Keratinocyte (primary cell): ENCODE measurements at places on chromosomes 5 and 9. TPM values are rescaled to one million over a fixed set of nuclear protein-coding genes. Genes with fewer than 3 reads are reported as not detected.

DNA sequence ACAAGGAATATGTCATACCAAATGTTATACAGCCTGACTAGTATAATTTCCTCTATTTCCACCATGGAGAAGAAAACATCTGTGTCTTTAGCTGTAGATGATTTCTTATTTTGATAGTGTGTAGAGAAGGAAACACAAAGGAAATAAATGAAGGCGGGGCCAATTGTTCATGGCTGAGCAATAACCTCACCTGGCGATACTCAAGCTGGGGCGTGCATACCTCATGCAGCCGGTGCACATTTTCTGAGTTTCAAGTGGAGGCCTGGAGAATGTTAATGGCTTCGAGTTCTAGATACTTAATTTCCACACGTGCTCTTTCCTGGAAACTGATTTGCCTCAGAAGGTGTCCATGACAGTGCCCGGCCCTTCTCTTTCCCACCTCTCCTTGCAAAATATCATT, 127.4 kb upstream of the TAF11L2 start:
- DNase-seq: peak; percentile 30

- DNase-seq: no peak
These were observed 89.4 kb downstream of the ZNF474 start for GRCh38 chr5:122218778-122219177.

The DNAI1 gene
- polyA plus RNA-seq: 0.08 TPM in 1 of 3 replicates, not detected in the others

- DNase-seq: no peak
These were observed 3.7 kb upstream of the SVEP1 start for GRCh38 chr9:110583237-110583636.

The PCDHB15 gene
- 0.03 to 0.31 TPM (median 0.09 TPM) in 3 replicates for polyA plus RNA-seq

The CDC20B gene
- 0.03 TPM in 1 of 3 replicates, not detected in the others for polyA plus RNA-seq

The IFNA8 gene
- not detected in 3 replicates for polyA plus RNA-seq

DNA sequence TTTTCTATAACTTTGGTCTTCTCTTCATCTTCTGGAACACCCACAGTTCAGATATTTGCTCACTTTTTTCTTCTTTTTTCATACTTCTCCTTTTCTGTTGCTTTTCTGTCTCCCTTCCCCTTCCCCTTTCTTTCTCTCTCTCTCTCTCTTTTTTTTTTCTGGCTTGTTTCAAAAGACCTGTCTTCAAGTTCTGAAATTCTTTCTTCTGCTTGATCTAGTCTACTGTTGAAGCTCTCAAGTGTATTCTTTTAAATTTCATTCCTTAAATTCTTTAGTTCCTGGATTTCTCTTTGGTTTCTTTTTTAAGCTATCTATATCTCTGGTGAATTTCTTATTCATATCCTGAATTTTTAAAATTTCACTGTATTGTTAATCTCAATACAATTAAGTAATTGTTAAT, 11.2 kb downstream of the ALG2 start:
- no peak for DNase-seq

The MCTP1 gene
- polyA plus RNA-seq: 2.8 to 4.9 TPM (median 4.9 TPM) in 3 replicates

DNA sequence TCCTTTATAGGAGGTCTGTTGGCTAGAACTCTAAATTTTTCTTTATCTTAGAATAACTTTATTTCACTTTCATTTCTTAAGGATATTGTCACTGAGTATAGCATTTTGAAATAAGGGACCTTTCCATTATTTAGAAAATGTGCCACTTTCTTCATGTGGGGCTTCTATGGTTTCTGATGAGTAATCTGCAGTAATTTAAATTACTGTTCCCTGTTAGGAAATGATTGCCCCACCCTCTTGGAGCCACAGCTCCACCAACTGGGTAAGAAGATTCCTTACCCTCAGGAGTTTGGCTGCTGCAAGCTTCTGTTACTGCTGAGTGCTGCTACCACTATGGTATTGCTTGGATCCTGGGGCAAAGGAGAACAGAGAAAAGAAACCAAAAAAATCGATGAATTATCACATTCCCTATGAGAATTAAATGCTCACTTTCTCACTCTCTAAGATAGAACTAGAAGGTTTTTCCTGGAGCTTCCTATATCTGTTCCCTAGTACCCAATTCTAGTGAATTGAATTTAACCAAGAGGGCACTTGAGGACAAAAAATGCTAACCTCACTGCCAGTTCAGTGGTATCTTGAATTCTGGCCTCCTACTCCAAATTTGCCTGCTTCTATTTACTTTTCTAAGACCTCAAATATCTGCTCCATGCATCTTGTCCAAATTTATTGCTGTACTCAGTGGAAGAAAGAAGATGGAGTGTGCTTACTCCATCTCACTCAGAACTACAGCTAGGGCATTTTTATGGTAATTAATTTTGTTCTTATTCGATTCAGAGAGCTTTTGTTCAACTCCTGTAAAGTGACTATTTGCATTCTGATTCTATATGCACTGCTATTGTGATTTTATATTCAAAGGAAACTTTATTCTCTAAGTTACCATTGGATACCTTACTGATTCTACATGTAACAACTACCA, 2111.3 kb downstream of the MAT2B start:
- no peak for DNase-seq

The KCNT1 gene
- polyA plus RNA-seq: not detected in 3 replicates

The DELE1 gene
- 37.3 to 49.6 TPM (median 37.5 TPM) in 3 replicates for polyA plus RNA-seq

The DCANP1 gene
- not detected in 3 replicates for polyA plus RNA-seq

DNA sequence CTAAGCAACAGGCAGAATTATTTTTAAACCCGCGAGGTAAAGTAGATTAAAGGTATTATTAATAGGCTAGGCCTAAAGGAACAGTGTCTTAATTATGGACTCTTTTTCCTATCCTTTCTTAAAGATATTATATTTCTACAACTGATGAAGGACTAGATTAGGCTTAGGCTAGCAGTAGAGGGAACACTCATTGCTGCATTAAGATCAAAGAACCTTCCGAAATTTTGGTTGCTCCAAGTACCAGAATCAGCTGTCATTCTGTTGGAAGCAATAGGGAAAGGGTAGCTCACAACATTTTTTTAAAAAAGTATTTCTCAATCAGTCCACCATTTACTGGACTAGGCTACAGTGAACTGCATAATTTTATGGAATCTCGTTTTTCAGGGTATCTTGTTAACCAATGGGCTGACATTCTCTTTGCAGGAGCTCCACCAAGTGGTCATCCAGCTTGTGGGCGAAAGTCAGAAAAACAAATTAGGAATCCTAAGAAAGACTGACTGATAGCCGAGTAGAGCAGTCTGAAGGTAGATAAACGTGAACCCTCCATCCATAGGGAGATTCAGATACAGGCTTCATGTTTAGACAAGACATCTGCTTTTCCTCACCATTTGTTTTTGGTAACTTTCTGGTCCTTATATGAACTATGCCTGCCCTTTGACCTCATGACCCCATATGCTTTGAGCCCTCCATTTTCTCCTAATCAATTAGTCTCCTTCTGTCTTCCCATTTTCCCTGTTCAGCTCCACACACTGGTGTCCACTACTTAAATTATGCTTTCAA, 103.6 kb upstream of the CHD1 start:
- no peak for DNase-seq

The DMRT3 gene
- not detected in 3 replicates for polyA plus RNA-seq

- DNase-seq: no peak
These were observed 142.5 kb downstream of the GABRB2 start for GRCh38 chr5:161403996-161404395.

- no peak for DNase-seq
These were observed 1035.5 kb upstream of the WWC1 start for GRCh38 chr5:167255926-167256325.

GRCh38 chr5:172162323-172162986, 25.6 kb downstream of the STK10 start:
- DNase-seq: no peak

The CNTLN gene
- 1.1 to 2.4 TPM (median 1.5 TPM) in 3 replicates for polyA plus RNA-seq

DNA sequence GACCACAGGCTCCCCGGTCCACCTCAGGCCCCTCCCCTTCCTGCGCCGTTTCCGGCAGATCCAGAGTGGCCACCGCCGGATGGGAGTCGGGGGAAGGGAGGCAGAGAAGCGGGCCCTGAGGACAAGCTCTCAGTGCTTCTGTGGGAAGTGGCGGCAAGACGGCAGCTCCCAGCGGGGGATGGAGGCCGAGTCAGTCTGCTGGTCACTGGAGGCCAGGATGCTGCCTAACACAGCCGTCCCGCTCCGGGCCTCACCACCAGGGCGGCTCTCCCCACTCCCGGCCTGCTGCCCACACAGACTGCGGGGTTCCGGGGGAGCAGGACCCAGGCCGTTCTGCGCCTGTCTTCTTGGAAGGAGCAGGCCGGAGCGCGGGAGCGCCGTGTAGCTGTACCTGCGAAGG, 31.4 kb downstream of the FXN start:
- no peak for DNase-seq

- DNase-seq: no peak
These were observed 36.9 kb downstream of the CLINT1 start for GRCh38 chr5:157821822-157822622.

The LCN15 gene
- polyA plus RNA-seq: not detected in 3 replicates

- DNase-seq: no peak
These were observed 208.7 kb downstream of the GADD45G start for GRCh38 chr9:89813482-89813881.

The TSSK1B gene
- 0.02 to 0.07 TPM (median 0.05 TPM) in 3 replicates for polyA plus RNA-seq

DNA sequence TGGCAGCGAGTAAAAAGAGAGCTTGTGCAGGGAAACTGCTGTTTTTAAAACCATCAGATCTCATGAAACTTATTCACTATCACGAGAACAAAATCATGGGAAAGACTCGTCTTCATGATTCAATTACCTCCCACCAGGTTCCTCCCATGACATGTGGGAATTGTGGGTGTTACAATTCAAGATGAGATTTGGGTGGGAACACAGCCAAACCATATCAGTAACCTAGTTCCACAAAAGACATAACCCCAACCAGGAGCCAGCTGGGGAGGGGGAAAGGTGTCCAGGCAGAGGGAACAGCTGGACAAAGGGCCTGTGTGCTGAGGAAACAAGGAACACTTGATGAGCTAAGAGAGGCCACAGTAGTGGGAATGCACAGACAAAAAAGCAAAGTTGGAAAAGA, 71.1 kb downstream of the BASP1 start:
- DNase-seq: no peak
